ENCODE measurements at places on chromosomes 2 and 18. TPM values are rescaled to one million over a fixed set of nuclear protein-coding genes. Genes with fewer than 3 reads are reported as not detected.

Gene ACOXL
- not detected for total RNA-seq

Gene OSBPL1A
- total RNA-seq = 71.4 TPM

Gene INO80C
- total RNA-seq = 2.8 TPM

Gene SMC6
- total RNA-seq = 12.8 TPM

Gene TEX261
- 29.5 TPM for total RNA-seq

Gene CHST9
- not detected for total RNA-seq

Gene CLEC4F
- total RNA-seq = 0.38 TPM

Gene DTNB
- 11.6 TPM for total RNA-seq

Gene C1GALT1C1L
- total RNA-seq = 1.8 TPM

Gene ZRANB3
- 2.2 TPM for total RNA-seq

Gene MTERF4
- total RNA-seq = 43.4 TPM

All from subcutaneous adipose tissue (tissue), 4 donors.